GM03348 (cell line): ENCODE measurements at places on chromosomes 12 and 14.
A peak's percentile ranks its signal among the peaks of the same experiment; 100 is the strongest.

DNA sequence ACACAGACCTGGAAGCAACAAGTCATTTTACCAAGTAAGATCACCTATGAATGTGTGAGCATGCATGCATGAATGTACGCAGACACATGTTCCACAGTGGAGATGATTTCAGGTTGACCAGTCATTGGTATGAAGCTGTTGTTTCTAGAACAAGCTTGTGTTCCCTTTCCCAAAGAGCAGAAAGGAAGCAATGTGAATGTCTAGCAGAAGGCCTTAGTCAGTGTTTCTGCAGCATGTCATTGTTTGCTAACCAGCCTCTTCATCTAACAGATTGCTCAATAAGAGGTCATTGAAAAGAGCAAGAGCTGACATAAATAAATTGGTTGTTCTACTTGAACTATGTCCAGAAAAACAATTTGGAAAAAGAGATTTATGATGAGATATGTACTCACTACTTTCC lies 191.4 kb downstream of the PLCZ1 start:
- DNase-seq, result peak; percentile 29

DNA sequence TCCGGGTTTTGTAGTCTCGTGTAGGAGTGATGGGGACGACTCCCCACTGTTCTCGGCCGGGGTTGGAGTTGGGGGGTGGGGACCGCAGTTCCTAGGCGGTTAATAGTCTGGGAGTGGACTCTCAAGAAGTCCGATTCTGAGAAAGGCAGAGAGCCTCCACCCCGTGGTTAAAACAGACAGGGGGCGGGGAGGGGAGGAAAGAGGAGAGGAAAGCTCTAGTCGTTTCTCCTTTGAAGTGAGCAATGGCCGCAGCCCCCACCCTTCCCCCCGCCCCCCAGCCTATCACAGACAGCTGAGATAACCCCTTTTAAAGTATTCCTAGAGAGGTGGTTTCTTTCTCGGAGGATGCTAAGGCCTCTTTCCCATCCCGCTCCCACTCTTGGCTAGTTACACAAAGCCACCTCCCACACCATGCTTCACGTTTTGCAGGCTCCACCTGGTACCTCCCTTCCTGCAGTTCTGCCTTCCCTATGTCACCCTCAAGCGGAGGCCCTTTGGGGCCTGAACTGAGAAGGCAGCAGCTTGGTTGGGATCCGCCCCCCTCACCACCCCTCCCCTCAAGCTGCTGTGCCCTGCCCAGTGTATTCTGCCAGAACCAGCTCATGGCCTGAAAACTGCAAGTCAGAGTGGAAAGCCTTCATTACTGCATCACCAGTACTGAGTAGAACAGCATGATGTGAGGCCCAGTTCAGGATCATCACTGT lies 853 bp downstream of the USP5 start:
- peak; percentile 75 for DNase-seq

DNA sequence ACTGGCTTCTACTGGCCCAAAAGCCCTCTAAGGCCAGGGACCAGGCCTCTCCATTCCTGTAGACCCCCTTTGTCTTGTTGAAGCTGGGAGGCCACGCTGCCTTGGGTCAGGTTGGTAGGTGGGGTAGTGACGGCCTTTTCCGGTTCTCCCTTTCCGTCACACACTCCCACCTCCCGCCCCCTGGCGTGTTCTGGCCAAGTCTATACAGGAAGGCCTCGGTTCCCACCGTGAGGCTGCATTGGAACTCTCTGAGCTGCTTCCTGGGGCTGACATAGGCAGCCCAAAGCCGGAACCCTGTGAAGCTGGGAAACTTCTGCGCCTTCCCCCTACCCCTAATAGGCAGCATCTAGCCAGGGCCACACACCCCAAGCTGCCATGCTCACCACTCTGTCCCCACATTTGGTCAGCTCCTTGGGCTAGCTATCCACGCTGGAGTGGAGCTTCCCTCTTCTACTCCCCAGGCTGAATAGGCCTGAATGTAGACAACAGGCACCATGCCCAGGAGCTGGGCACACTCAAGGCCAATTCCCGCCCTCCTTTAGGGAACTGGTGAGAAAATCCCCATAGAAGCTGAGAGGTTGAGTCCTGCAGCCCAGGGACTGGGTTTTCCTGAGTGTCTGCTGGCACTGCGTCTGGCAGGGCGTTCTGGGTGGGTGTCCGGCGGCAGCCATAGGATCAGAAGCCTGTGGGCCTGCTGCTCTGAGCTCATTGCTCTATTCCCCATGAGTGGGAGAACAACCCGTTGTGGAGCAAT lies 35.7 kb downstream of the RIN3 start:
- peak; percentile 10 for DNase-seq

- peak; percentile 78 for DNase-seq
Measured at GRCh38 chr12:57452181-57452936, 2.7 kb upstream of the INHBE start.

GRCh38 chr14:77918448-77918847 lies 118.5 kb downstream of the ADCK1 start:
- DNase-seq, result no peak

DNA sequence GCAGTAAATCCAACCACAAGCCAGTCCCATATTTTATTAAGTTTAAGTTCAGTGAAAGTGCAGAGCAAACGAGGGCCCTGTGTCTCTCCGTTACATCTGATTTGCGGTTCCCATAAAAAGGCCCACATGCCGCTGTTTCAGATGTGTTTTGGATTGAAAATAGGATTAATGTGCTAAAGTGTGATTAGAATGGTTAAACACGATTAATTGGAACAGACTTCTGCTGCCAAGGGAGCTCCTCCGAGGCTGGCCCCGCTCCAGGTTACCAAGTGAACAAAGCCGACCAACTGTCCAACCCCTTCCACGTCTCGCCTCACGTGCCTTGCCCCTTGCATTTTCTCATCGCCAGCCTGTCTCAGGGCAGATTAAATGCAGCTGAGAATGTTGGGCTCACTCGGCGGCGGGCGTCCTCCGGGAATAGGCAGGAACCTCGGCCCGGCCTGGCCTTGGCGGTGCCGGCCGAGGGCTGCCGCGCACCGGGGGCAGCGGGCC lies 166.5 kb upstream of the GSC start:
- DNase-seq, result peak; percentile 77

DNA sequence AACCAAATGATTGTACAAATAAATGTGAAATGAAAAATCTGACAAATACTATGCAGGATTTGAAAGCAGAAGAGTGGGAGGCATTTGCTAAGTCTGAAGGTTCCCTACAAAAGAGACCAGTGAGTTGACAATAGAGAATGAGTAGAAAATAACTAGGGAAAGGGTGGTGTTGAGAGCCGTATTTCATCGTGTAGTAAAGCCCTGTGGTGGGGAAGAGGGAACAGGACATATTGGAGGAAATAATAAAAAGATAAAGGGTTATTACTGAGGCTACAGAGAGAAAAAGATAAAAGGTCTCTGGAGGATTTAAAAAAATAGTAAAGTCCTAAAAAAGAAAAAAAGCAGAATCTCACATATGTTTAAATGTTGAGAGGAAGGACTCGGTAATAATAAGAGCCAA lies 268.8 kb downstream of the DUSP6 start:
- DNase-seq, result no peak

DNA sequence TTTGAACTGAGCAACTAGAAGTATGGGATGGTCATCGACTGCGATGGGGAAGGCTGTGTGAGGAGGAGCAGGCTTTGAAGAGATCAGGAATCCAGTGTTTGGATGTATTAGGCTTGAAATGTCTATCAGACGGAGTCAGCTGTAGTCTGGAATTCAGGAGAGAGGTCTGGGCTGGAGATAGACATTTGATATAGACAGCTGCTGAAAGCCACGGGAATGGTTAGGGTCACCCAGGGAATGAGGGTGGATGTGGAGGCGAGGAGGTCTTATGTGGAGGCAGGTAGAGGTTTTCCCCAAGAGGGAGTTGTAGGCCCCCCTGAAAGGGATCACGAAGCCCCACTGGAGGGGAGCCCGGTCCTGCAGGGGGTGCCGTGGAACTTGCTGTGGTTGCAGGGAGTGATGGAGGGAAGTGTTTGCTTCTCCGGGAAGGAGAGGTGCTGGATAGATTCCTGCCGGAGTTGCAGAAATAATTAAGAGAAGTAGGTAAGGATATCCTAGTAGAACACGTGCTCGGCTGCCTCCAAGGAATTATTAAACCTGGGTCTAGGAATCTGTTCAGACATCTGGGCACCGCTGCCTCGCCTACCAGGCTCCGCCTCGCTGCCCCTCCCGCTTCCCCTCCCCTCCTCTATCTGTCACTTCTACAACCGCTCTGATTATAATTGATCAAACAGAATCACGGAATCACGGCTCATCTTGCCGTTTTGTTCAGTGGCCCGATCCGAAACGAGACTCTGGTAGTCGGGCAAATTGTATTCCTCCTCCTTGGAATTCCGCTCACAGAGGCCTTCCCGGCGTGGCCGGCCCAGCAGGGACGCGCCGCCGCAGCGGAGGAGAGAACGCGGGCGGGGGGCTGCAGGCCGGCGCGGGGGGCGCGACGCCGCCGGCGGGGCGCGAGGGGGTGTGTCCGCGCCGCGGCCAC lies 826 bp upstream of the CACNA1C start:
- DNase-seq, result peak; percentile 49

DNA sequence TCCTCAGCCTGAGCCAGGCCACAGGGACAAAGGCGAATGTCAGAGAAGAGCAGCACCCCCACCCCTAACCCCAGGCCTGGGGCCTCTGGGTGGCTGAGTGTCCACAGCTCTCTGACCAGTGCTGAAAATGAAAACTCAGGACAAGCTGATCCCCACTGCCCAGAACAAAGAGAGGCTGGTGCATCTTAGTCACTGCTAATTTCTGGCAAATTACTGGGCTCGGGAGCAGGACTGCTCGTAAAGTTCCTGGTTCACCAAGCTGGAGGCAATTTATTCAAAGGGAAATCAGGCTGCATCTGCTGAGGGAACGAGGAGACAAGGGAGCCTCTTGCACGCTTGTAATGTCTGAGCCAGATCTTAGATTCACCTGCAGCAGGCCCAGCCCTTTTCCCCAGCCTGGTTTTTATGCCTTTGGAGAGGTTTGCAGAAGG lies 43.2 kb downstream of the CALM1 start:
- DNase-seq, result no peak

- no peak for DNase-seq
Measured at GRCh38 chr14:64598404-64598803, 48.6 kb downstream of the PPP1R36 start.
